ENCODE measurements at places on chromosomes 3 and 15.

GRCh38 chr15:29094711-29095110 is 174.9 kb downstream of the NSMCE3 start:
- no peak for DNase-seq

GRCh38 chr3:126913524-126913923 is 69.4 kb upstream of the PLXNA1 start:
- DNase-seq: no peak

GRCh38 chr15:98651581-98652220 is 3.4 kb downstream of the IGF1R start:
- DNase-seq: peak; percentile 35

- DNase-seq: no peak
Observed at GRCh38 chr3:127131424-127132170, 61.3 kb upstream of the PRR23E start.

DNA sequence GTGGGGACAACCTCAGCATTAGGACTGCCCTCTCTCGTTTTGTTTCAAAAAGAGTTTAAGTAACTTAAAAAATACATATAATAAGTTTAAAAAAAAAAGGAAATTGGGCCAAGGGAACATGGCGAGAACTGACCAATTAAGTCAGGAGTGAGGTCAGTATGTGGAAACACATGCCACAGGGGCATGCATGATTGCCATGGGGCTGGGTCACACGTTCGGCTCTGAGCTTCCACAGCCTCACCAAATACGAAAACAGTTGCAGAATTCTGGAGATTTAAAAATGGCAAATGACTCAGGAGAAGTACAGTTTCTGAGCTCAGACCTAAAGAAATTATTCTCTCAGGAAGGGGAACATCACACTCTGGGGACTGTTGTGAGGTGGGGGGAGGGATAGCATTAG is 24.1 kb downstream of the PDE8A start:
- no peak for DNase-seq

DNA sequence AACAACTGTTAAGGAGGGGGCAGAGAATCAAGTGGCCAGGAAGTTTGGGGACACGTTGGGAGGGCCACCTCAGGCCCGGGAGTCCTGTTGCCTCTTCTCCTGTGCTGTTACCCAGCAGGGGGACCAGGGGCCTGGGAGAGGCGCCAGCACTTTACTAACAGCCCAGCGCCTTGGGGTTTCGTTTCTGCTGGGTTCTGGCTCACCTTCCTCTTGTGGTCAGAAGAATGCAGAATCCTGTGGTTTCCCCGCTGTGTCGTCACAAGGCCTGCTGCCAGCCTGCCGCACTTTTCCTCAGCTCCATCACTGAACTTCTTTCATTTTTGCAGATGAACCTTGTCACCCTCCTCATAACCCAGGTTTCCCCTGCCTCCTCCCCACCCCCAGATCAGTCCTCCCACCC is 67.7 kb downstream of the SLC30A4 start:
- DNase-seq: peak; percentile 75

DNA sequence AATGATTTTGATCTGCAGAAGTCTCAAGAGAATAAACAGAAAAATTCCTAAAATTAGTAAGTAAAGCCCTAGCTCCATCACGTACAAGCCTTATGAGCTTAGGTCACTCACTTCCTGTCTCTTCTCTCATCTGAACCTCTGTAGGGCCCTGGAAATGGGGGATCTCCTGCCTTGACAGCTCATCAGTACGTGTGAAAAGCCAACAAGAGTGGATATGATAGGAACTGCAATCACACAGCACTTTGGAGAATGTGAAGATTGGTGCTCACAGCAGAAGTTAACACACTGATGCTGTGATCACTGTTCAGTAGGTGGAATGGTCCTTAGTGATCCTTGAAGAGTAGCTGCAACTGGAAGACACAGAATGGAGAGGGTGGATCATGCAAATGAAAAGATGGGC is 27.8 kb upstream of the ALDH1L1 start:
- no peak for DNase-seq

- DNase-seq: no peak
Observed at GRCh38 chr3:53495146-53495519, 722 bp downstream of the CACNA1D start.

DNA sequence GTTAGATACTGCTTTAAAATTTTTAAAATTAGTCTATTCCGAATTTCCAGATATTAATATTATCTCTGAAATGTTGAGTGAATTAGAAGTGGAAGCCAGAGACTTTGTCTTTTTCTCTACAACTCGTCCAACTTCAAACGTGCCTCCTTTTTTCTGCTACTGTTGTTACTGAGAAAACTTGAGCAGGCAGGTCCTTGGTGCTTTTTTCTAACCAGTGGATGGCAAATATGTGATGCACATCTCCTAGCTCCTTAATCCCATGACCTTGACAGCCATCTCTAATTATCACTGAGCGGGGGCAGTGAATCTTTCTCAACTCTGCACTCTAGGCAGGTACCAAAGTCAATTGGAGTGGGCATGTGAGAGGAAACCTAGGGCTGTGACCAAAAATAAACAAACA is 50.7 kb downstream of the FNDC3B start:
- no peak for DNase-seq

GRCh38 chr15:47964229-47964628 is 156.6 kb upstream of the SLC24A5 start:
- no peak for DNase-seq

DNA sequence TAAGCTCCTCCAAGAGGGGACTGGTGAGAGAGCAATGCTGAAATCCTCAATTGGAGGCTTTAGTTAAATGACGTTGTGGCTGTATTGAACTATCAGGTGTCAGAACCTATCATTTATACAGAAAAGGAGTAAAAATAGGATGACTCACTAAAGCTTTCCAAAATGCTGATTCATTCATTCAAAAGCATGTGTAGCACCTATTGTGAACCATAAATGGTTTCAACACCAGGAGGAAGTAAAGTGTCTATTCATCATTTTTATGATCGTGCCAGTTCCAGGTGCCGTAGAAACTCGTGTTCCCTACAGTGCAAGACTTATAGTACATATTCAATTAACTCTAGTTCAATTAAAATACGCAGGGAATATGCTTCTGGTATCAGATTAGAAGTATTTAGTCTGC is 66.5 kb upstream of the ARRDC4 start:
- no peak for DNase-seq

DNA sequence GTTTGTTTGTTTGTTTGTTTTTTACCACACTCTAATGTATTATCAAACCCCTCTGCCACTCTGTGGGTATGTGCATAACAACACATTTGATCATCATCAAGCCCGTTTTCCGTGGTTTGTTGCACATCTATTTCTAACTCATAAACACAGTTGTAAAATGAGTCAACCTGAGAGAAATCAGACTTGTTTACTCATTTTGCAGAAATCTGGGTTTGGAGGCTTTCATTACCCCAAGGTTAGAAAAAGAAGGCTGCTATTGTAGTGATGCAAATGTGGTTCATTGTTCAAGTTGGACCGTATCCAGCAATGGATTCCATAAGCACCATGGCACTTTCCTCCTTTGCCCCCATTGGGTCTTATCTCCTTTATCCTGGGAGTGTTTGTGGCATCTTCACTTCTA is 353.2 kb upstream of the SOX2 start:
- DNase-seq: no peak

DNA sequence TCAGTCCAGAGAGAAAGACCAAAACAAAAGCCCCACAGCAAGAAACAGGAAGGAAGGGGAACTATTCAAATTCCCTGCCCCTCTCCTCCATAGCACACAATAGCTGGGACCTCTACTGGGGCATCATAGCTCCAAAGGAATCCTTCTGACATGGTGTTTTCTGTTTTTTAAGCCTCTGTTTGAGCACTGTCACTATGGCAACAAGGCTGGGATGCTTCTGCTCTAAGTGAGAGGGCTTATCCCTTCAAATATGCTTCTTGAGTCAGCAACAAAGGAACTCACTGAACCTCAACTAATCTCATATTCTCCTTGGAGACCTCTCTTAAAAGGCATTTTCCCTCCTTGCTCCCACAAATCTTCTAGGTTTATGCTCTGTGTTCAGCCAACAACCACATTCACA is 40.5 kb downstream of the MYLK start:
- DNase-seq: no peak

DNA sequence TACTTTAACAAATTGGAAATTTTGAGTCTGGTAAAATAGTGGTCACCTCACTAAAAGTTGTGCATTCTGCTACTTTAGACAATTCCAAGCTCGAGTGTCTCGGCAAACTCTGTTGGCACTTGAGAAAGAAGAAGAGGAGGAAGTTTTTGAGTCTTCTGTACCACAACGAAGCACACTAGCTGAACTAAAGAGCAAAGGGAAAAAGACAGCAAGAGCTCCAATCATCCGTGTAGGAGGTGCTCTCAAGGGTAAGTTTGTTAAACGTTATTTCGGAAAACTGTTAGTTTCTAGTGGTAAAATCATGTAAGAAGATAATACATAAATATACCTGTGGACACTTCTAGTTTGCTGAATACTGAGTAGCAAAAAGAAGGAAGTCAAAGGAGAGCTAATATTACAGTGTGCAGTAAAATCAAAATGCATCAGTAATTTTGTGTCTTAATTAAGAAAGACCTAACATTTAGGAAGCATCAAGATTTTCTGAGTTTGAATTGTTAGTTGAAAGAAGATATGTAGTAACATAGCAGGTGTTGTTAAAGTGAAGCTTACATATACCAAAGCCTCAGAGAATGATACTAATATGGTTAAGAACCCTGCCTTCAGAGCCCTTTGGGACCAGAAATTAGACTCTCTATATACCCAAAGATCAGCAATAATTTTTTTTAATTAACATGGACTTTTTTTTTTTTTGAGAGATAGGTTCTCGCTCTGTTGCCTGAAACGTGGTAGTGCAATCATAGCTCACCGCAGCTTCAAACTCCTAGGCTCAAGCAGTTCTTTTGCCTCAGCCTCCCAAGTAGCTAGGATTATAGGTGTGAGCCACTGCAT is 23.0 kb downstream of the BUB1B start:
- DNase-seq: no peak

GRCh38 chr3:61237858-61238257 is 13.4 kb downstream of the FHIT start:
- no peak for DNase-seq

DNA sequence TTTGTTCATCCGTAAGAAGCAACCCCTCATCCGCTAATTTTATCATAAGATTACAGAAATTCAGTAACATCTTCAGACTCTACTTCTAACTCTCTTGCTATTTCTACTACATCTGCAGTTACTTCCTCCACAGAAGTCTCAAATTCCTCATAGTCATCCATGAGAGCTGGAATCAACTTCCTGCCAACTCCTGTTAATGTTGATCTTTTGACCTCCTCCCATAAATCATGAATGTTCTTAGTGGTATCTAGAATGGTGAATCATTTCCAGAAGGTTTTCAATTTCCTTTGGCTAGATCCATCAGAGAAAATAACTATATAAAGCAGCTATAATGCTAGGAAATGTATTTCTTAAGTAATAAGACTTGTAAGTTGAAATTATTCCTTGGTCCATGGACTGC is 115.1 kb downstream of the TAFA4 start:
- no peak for DNase-seq

- peak; percentile 53 for DNase-seq
Observed at GRCh38 chr3:128322030-128323022, 144.4 kb downstream of the DNAJB8 start.

DNA sequence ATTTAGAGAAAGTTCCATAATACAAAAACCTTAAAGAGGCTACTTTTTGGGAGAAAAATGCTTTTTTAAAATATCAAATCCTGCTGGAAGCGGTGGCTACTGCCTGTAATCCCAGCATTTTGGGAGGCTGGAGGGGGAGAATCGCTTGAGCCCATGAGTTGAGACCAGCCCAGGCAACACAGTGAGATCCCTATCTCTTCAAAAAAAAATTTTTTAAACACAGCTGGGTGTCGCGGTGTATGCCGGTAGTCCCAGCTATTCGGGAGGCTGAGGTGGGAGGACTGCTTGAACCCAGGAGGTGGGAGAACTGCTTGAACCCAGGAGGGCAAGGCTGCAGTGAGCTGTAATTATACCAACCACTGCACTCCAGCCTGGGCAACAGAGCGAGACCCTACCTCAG is 14.2 kb downstream of the SLTM start:
- no peak for DNase-seq

GRCh38 chr15:95451938-95452337 is 878.6 kb upstream of the NR2F2 start:
- DNase-seq: no peak

- DNase-seq: no peak
Observed at GRCh38 chr3:70919091-70919490, 606.7 kb upstream of the MDFIC2 start.
